ENCODE measurements at places on chromosomes 4 and X.
A peak's percentile ranks its signal among the peaks of the same experiment; 100 is the strongest.

GRCh38 chr4:151797131-151797530 is 36.3 kb upstream of the GATB start:
- no peak for DNase-seq

DNA sequence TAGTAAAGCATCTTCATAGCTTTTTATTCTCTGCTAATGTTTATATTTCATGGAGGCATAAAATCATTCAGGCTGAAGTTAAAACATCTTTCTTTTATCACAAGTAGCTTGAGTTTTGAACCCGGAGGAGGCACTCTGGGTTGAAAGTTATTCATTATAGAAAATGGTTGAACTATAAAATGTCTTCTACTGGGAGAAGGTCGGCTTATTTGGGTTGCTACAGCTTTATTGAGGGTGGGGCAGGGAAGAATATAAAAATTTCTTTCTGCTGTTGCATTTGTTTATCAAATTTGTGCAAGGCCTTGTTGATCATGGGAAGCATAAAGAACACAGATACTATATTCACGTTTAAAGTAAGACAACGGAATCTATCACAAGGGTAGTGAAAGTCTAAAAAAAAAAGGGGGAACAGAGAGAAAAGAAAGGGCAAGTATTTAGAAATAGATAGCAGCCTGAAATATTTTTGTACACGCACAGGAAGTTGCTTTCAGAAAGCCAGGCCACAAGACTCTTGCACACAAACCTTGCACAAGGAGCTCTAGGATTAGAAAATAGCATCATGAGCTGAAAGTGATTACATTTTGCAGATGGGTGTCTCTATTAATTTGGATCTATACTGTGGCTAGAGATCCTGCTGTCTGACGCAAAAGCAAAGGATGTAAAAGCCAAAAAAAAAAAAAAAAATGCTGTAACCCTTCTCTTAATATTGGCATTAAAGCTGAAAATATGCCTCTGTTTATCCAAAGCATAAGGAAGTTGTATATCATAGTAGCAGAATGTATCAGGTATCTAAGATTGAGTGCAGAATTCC is 37.2 kb upstream of the FAM9C start:
- DNase-seq, result no peak

- no peak for DNase-seq
Measured at GRCh38 chrX:150767475-150768131, 74.4 kb downstream of the MTMR1 start.

GRCh38 chr4:103934178-103934789 is 214.5 kb upstream of the TACR3 start:
- peak; percentile 35 for DNase-seq

- no peak for DNase-seq
Measured at GRCh38 chr4:153611679-153612078, 72.4 kb upstream of the TLR2 start.

DNA sequence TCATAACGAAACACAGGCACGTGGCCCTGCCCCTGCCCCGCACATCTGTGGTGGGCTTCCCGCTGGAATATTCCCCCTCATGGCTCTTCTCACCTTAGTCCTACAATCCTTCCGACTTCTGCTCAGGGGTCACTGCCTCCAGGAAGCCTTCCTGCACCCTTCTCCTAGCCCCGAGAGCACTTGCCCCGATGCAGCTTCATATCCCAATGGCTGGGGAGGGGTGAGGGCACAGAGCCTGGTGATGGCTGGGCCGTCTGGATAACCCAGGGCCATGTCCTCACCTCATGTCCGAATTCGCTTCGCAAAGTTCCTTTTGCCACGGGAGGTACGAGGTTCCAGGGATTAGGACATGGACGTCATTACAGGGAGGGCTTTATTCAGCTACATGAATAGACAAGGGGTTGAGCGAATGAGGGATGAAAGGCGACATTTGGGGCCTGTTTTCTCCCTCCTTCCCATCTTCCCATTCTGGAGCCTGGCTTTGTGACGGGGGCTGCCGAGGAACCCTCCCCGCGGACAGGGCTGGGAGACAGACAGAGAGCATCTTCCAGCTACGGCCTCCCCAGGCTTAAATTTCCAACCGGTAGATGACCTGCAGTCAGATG is 35.5 kb upstream of the HMX1 start:
- no peak for DNase-seq

DNA sequence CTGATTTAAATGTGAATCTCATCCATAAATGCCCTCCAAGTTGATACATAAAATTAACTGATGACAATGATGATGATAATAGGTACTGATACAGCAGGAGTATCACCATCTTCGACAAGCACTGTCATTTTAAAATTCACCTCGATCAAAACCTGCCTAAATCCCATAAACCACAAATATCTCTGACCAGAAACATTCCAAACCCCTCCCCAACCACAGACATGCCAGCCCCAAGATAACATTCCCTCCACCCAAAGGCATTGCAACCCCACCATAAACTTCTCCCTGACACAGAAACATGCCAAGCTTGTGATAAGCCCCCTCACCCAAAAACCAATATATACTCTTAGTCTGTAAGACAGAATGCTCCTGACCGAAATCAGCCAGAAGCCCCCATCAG is 63.7 kb upstream of the WDFY3 start:
- no peak for DNase-seq

All from SW 1271 (cell line).